Activated CD4-positive, alpha-beta T cell treated with anti-CD3 and anti-CD28 coated beads for 24 hours (primary cell): ENCODE measurements at places on chromosomes 16 and 17.

- DNase-seq = no peak
Measured at GRCh38 chr17:1999557-2000251, 25.4 kb downstream of the RTN4RL1 start.

DNA sequence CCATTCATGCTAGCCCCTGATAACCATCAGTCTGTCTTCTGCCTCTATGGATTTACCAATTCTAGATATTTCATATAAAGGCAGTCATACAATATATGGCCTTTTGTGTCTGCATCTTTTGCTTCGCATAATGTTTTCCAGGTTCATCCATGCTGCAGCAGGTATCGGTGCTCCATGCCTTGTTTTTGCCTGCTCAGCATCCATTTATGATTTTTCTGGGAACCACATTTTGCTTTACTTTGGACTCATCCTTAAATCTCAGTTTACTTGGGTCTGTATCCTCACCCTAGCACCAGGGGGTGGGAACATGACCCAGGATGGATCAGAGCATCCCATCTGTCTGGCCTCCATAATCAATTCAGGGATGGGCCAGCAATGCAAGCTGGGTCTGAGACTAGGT is 325.7 kb downstream of the XYLT1 start:
- no peak for DNase-seq

DNA sequence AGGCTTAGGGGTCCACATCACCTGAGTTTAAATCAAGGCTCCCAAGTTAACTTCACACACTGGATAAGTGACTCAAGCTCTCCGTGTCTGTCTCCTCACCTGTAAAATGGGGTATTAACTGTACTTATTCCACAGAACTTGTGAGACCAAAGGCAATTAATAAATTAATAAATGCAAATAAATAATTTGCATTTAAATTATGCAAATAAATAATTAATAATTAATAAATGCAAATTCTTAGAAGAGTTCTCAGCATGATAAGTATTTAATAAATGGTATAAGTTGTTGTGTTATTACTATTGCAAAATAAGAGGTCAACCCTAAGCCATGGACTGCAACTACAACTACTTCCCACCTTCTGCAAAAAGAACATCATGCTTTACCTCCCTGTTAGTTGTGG is 13.7 kb upstream of the CXCL16 start:
- no peak for DNase-seq

- DNase-seq = no peak
Measured at GRCh38 chr17:82884341-82884969, 44.6 kb upstream of the ZNF750 start.

DNA sequence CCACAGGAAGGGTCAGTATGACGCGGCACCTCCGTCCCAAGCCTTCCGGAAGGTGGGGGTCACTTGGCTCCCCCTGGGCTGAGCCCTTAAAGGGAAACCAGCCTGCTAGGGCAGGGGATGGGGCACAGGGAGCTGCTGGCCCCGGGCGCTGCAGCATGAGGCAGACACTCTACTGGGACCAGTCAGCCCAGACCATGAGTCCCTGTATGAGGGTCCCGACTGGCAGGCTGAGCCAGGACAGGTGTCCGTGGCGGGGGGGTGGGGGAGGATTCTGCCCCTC is 43.4 kb upstream of the ZC3H18 start:
- no peak for DNase-seq

DNA sequence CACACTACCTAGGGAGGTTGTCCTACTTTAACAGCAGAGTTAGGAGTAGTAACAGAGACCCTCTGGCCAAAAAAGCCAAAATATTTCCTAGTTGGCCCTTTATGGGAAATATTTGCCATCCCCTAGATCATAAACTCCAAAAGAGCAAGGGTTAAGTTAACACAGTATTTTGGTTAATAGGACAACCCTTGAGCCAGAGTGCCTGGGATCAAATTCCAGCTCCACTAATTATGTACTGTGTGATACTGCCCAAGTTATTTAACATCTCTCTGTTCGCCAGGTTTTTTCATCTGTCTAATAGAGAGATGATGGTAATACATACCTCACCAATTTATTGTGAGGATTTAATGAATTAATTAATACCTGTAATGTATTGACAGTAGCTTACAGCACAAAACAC is 767.4 kb downstream of the KCNJ2 start:
- DNase-seq = no peak

DNA sequence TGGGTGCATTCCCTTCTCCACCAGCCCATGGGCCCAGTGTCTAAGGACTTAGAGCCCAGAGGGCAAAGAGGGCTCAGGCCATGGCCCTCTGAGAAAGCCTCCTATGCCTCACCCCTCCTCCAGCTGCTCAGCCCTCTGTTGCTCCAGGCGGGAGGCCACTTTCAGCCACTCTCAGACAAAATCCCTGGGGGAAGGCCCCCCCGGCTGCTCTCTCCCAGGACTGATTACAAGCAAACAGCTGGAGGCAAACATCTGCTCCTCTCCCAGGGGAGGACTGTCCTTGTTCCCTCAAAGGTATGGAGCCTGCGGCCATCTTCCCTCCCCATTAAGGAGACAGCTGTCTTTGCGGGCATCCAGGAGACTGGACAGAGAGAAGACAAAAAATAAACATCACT is 54.9 kb upstream of the DLX4 start:
- DNase-seq = no peak

GRCh38 chr16:17448640-17449638 is 21.8 kb downstream of the XYLT1 start:
- DNase-seq = no peak

- no peak for DNase-seq
Measured at GRCh38 chr16:12682432-12683165, 121.1 kb downstream of the CPPED1 start.

- no peak for DNase-seq
Measured at GRCh38 chr16:11236461-11237254, 19.3 kb downstream of the SOCS1 start.

DNA sequence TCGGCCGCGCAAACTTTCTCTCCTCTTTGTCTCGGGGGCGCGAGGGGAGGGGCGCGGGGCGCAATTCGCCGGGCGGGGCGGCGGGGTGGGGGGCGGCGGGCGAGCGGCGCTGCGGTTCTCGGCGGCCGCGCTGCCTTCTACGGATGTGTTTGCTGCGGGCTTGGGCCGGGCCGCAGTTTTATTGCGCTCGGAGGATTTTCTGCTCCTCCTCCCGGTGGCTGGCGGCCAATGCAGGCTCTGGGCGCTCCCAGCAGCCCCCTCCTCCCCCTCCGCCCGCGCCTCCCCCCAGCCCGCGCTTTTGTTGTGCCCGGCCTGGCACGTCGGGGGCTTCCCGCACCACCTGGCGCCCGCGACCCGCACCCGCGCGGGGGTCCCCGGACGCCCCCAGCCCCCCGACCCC is at the start of gene TIMP2:
TIMP2 (minus strand) TSS at position 154 of the 400 bp plus-strand sequence. CDS start 299 bp downstream, outside the sequence.
- peak; percentile 37 for DNase-seq
